PC-9 (cell line): ENCODE measurements at places on chromosomes 16 and 17. TPM values are rescaled to one million over a fixed set of nuclear protein-coding genes. Genes with fewer than 3 reads are reported as not detected.

- H3K36me3 ChIP-seq, result no peaks in the 10 kb centered on the region
- no peak overlapping the region for H3K4me3 ChIP-seq
- no peak for DNase-seq
- no peak overlapping the region for H3K27ac ChIP-seq
- H3K4me1 ChIP-seq, result peaks cover 1% of the 10 kb centered on the region
- H3K27me3 ChIP-seq, result no peaks in the 10 kb centered on the region
Measured at GRCh38 chr17:7553356-7553755, 4.5 kb downstream of the TNFSF12 start.

DNA sequence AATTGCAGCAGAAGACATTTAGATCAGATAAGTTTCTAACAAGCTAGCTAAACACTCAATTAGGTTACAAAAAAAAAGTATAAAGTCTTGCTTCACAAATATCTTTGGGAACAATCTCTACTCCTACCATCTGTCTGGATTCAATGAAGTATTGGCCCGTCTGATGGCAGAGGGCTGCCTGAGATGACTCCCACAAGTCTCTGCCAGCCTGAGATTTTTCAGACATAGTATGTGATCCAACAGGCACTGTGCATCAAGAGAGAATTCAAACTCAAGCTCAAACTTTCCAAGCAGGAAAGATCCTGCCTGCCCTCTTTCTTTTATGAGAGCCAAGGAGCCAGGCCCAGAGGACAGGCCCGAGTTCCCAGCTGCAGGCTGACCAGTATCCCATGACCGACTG, 22.6 kb downstream of the SLC39A11 start:
- H3K4me1 ChIP-seq, result peaks cover 25% of the 10 kb centered on the region
- no peaks in the 10 kb centered on the region for H3K36me3 ChIP-seq
- DNase-seq, result no peak
- H3K4me3 ChIP-seq, result no peak overlapping the region

DNA sequence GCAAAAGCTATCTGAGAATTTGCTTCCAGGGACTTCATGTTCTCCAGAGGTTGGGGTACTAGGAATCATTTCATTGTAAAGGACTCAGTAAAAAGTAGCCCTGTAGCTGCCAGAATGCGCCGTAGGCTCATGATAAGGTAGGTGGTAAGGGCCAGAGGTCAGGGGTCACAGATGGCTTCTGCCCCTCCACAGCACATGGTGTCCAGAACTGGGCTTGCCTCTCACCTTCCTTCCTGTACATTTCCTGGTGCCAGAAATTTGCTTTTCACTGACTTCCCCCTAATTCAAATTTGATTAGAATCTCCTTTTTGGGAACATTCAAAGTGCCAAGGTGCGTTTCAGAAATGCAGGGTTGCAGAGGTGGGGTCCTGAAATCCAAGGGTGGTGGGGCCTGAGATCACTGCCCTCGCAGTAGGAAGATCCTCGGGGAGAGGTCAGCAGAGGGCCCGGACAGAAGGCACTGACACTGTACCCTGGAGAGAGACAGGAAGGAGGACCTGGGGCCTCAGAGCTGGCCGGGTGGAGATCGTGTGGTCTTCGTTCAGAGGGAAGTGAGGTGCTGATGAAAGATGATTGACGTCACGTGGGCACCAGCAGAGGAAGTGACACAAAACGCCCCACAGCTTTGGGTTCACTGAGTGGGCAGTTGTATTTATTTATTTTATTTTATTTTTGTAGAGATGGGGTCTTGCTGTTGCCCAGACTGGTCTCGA, 25.5 kb upstream of the METRNL start:
- no peaks in the 10 kb centered on the region for H3K36me3 ChIP-seq
- no peak overlapping the region for H3K4me3 ChIP-seq
- no peak overlapping the region for H3K27ac ChIP-seq
- H3K4me1 ChIP-seq, result peaks cover 21% of the 10 kb centered on the region
- H3K27me3 ChIP-seq, result no peaks in the 10 kb centered on the region
- no peak for DNase-seq

DNA sequence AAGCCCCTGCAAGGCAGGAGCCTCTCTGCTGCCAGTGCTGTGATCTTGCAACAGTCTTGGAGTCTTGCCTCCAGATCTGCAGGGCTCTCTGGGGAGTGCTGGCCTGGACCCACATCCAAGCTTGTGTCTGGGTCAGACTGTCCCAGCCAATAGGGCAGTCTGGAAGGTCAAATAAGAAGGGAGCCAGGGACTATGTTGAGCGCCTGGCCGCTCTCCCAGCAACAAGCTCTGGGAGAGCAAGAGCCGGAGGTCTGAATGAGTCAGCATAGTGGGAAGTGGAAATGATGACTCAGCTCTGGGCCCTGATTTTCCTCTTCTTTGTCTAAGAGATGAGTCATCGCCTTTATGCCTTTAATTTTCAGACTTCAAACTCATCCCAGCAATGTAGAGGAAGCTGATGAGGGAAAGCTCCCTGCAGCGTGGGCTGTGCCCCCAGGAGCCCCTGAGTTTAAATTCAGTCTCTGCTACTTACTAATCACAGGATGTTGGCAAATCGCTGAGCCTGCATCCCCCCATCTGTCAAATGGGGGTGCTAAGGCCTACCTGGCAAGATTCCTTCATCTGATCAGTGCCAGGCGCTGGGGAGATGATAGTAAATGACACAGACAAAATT, 43.6 kb upstream of the HAPSTR1 start:
- no peaks in the 10 kb centered on the region for H3K36me3 ChIP-seq
- H3K4me3 ChIP-seq, result no peak overlapping the region
- H3K27ac ChIP-seq, result peak overlapping the region; percentile 83
- no peaks in the 10 kb centered on the region for H3K27me3 ChIP-seq

- no peak for DNase-seq
- no peaks in the 10 kb centered on the region for H3K4me1 ChIP-seq
- H3K36me3 ChIP-seq, result no peaks in the 10 kb centered on the region
- no peak overlapping the region for H3K27ac ChIP-seq
- H3K4me3 ChIP-seq, result no peak overlapping the region
- peaks cover 95% of the 10 kb centered on the region for H3K27me3 ChIP-seq
Measured at GRCh38 chr17:45763182-45763581, 20.9 kb upstream of the CRHR1 start.

DNA sequence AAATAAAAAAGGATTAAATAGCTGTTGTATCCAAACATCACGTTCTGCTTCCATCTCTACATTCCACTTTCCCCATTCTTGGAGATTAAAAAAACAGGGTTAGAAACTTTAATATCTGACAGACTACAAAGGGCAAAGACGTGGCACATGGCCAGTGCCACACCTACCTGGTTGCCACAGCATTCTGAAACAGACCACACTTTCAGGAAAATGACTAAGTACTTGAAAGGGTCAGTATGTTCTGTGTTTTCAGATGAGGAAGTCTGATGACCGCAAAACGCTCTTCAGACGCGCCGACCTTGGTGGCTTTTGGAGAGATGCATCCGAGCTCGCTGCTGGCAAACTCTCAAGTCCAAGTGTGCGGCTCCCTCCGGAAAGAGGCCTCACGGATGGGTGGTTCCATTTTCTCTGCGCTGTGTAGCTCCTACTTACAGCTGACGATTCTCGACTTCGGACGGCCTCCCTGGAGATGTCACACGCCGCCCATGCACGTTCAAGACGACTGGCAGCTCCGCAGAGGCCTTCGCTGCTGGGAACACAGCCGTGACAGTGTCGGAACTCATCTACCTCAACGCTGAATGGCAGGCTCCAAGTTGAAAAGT, 15.5 kb downstream of the MAP1LC3B start:
- peak; percentile 83 for DNase-seq
- peaks cover 3% of the 10 kb centered on the region; the same call in 1 of the 2 replicates for H3K36me3 ChIP-seq
- H3K4me1 ChIP-seq, result no peaks in the 10 kb centered on the region
- no peaks in the 10 kb centered on the region for H3K27me3 ChIP-seq
- no peak overlapping the region for H3K27ac ChIP-seq

- peaks cover 59% of the 10 kb centered on the region for H3K36me3 ChIP-seq
- no peak for DNase-seq
- H3K27ac ChIP-seq, result no peak overlapping the region
- no peaks in the 10 kb centered on the region for H3K4me1 ChIP-seq
Measured at GRCh38 chr17:56887105-56887504, 26.7 kb downstream of the TRIM25 start.

- H3K27me3 ChIP-seq, result peaks cover 90% of the 10 kb centered on the region
- no peaks in the 10 kb centered on the region for H3K4me1 ChIP-seq
- no peak overlapping the region for H3K4me3 ChIP-seq
- H3K36me3 ChIP-seq, result no peaks in the 10 kb centered on the region
Measured at GRCh38 chr17:79174905-79175856, 100.6 kb downstream of the ENGASE start.

GRCh38 chr17:550463-551180, 164.0 kb downstream of the VPS53 start:
- no peak overlapping the region for H3K27ac ChIP-seq
- no peaks in the 10 kb centered on the region for H3K27me3 ChIP-seq
- H3K36me3 ChIP-seq, result no peaks in the 10 kb centered on the region
- no peak overlapping the region for H3K4me3 ChIP-seq

DNA sequence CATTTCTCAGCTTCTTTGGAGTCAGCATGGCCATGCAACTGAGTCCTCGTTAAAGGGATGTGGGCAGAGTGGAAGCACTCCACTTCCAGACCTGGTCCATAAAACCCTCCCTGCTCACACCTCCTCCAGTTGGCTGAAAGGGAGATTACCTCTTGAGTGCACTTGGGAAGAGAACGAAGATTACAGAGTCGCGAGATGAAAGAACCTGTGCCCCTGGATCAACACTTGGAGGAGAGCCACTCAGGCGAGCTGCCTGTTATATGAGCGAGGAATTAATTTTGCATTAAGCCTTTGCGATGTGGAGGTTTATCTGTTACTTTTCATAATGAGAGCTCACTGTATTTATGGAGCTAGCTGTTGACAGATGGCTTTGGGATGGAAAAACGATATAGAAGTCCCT, 147.9 kb downstream of the MAF start:
- DNase-seq, result no peak
- peaks cover 64% of the 10 kb centered on the region for H3K27me3 ChIP-seq
- H3K4me1 ChIP-seq, result no peaks in the 10 kb centered on the region
- no peak overlapping the region for H3K27ac ChIP-seq

GPR179 gene
- 0.57 and 0.58 TPM in 2 replicates for total RNA-seq

EZH1 gene
- 22.8 and 24.8 TPM in 2 replicates for total RNA-seq

AURKB gene
- 159 and 167 TPM in 2 replicates for total RNA-seq

VMP1 gene
- total RNA-seq, result 222 and 236 TPM in 2 replicates

USP36 gene
- 41.4 and 46.2 TPM in 2 replicates for total RNA-seq
